Kidney capillary endothelial cell (primary cell): ENCODE measurements at places on chromosomes 3 and 15.

- DNase-seq, result no peak
Measured at GRCh38 chr15:35827141-35827540, 281.2 kb upstream of the DPH6 start.

- peak; percentile 88 for DNase-seq
Measured at GRCh38 chr3:114223143-114223542, 14.2 kb downstream of the ZNF80 start.

DNA sequence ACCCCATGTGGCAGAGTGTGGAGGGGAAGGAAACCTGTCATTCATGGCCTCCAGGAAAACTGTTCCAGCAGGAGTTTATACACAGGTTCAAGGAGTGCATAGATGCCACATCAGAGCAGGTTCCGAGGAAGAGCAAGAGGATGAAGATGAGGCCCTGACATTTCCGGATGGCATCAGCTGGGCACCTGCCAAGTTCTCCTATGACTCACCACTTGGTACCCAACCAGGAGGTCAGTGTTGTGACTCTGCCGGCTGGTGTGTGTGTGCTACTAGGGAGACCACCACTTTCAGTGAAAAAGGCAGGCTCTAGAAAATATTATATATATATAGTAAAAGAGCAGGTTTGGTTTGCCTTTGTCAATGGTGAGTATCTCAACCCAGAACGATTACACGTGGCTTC is 69.3 kb downstream of the NTRK3 start:
- no peak for DNase-seq

GRCh38 chr3:16888785-16889607 is 4.2 kb downstream of the PLCL2 start:
- DNase-seq, result no peak

- no peak for DNase-seq
Measured at GRCh38 chr3:44991326-44991725, 15.3 kb downstream of the EXOSC7 start.

DNA sequence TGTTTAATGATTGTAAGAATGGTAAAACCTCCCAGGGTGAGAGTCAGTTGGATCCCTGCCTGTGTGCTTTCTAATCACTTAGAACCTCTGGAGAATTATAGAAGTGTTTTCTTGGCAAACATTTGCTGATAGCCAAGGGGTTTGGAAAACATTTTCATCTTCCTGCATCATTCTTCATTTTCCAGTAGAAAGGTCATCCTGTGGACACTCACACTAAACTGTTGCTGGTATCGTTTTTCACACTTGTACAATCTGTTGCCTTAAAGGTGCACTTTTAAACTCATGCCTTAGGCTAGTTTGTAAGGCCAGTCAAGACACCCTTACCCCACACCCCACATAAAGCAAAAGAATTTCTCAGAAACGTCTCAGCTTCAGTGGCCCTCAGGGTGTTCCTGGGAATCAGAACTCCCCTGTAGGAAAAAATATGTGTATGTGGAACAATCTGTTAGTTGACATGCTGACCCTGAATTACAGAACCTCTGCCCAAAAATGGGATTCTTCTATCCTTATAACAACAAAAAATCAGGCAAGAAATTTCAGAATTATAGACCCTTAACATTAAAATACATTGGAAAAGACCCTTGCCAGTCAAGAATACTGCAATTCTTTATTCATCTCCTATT is 5.8 kb upstream of the PLD1 start:
- DNase-seq, result no peak

DNA sequence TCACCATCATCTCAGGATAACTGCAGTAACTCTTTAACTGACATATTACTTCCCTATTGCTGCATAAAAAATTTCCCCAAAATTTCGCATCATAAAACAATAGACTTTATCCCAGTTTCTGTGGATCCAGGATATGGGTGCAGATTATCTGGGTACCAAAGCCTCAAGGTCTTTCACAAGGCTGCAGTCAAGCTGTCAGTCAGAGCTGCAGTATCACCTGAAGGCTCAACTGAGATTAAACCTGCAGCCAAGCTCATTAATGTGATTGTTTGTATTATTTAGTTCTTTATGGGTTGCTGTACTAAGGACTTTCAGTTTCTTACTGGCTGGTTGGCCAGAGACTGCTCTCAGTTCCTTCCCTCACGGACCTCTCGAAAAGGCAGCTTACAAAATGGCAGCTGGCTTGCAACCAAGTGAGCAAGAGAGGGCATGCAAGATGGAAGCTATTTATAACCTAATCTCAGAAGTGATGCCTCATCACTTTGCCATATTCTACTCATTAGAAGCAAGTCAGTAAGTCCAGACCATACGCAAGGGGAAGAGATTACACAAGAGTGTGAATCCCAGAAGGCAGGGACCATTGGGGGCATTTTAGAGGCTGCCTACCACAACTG is 54.9 kb downstream of the DCUN1D1 start:
- DNase-seq, result no peak

- DNase-seq, result no peak
Measured at GRCh38 chr3:153245661-153246060, 83.6 kb downstream of the RAP2B start.

DNA sequence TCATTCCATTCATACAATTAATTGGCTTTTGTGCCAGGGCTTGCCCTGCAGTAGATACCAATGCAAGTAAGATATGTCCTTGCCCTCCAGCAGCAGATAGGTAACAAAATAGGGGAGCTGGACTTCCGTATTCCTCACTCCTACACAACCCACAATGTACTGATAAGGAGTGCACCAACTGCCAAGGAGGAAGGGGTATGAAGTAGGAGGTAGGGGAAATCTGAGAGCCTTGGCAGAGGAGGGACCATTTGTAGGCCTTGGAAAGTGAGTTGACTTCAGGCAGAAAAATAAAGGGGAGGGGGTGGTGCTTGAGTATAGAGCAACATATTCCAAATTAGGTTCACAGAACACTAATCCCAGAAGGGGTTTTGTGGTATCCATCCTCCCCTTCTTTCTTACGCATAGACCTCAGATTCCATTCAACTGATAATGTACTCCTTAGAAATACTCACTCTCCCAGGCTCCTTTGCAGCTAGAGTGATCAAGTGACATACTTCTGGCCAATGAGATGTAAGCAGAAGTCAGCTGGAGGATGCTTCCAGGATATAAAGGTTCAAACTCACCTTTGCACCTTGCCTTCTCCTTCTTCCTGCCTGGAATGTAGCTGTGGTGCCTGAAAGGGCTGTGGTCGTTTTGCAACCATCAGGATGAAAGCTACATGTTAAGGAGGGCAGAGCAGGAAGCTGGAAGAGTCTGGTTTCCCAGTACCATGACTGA is 127.1 kb upstream of the SMAD3 start:
- DNase-seq, result no peak

DNA sequence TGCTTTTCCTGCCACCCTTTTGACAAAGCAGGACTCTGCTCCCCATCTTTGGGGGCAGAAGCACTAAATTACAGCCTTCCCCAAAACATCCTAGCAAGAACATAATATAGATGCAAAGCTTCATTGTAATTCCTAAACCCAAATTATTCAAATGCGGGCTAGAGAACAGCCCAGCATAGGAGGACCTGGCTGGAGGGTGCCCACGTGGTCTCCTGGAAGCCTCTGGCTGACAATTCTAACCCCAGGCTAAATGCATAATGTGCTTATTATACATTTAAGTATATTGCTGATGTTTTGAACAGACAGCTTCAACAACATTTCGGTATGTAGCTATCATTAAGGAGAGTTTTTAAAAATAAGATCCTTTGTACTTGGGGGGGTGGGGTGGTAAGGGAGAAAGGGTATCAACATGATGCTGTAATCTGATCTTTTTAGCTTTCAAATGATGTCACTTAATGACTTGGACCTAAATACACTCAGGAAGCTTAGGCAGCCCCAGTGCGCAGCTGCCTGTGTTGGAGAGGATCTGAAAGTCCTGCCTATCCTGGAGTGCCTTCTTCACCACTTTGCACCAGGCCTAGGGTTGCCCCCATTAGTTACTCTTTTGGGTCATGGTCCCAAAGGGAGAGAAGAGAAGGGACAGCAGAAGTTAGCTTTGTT is 57.2 kb upstream of the USP3 start:
- no peak for DNase-seq

GRCh38 chr3:33438881-33439545 is 1.2 kb downstream of the UBP1 start:
- no peak for DNase-seq

DNA sequence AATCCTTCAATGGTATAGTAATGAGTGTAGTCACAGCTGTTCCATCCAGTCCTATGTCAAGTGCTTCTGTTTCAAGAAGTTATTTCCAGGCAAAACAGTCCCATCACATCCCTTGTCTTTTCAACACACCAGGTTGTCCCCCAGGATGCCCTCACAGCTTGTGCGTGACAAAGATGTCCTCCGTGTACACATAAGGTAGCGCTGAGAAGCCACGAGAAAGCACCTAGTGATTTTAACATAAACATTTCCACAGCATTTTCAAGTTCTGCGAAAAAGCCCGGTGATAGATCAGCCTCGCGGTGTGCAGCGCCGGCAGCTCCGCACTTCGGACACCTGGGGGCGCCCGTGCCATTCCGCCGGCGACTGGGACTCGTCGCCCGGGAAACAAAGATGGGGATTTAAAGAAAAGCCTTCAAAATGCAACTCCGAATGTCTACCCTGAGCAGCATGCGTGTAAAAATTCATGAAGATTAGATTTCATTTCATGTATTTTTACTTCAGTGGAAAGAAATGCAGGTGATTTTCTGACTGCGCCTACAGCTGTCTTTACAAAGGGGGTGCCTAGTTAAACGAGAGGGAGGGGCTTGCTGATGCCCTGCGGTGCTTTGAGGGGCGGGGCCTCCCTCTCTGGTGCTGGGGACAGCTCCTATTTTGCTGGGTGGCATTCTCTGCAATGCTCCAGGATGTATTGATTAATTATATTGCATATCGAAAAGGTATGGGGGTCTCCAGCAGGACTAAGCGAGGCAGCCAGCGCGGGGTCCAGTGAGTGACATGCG is 49.9 kb downstream of the KY start:
- DNase-seq, result peak; percentile 63

DNA sequence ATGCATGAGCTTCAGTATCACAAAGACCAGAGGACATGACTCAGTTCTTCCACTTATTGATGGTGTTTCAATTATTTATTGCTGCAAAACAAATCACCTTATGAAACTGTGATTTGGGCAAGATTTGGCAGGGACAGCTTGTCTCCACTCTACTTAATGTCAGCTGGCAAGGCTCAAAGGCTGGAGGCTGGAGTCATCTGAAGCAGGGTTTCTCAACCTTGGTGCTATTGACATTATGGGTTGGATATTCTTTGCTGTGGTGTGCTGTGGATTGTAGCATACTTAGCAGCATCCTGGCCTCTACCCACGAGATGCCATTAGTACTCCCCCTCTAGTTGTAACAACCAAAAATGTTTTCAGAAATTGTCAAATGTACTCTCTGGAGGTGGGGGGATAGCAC is 138.8 kb upstream of the PEX5L start:
- no peak for DNase-seq

- no peak for DNase-seq
Measured at GRCh38 chr3:115099986-115100571, 47.0 kb downstream of the ZBTB20 start.

- DNase-seq, result no peak
Measured at GRCh38 chr3:78090382-78090781, 1050.5 kb downstream of the ROBO2 start.

- DNase-seq, result no peak
Measured at GRCh38 chr15:67587331-67587730, 44.8 kb downstream of the MAP2K5 start.

DNA sequence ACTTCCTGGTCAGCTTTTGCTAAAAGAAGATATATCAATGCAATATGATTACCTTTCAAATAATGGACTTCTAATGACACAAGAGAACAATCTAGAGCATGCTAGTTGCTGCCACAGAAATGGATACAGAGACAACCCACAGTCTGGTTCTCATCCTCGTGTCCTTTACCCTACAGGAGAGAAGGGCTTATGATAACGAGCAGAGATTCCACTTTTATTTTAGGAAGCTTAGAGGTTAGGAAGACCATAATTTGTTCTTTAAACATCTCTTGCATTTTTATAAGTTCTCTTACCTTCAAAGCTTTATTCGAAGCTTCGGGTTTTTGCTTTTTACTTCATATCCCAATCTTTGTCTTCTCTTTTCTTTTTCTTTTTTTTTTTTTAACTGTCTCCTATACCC is 39.1 kb downstream of the FILIP1L start:
- DNase-seq, result no peak

- DNase-seq, result no peak
Measured at GRCh38 chr3:56522374-56522773, 34.6 kb upstream of the CCDC66 start.

- DNase-seq, result no peak
Measured at GRCh38 chr15:90358124-90359033, 6.3 kb downstream of the ZNF774 start.

DNA sequence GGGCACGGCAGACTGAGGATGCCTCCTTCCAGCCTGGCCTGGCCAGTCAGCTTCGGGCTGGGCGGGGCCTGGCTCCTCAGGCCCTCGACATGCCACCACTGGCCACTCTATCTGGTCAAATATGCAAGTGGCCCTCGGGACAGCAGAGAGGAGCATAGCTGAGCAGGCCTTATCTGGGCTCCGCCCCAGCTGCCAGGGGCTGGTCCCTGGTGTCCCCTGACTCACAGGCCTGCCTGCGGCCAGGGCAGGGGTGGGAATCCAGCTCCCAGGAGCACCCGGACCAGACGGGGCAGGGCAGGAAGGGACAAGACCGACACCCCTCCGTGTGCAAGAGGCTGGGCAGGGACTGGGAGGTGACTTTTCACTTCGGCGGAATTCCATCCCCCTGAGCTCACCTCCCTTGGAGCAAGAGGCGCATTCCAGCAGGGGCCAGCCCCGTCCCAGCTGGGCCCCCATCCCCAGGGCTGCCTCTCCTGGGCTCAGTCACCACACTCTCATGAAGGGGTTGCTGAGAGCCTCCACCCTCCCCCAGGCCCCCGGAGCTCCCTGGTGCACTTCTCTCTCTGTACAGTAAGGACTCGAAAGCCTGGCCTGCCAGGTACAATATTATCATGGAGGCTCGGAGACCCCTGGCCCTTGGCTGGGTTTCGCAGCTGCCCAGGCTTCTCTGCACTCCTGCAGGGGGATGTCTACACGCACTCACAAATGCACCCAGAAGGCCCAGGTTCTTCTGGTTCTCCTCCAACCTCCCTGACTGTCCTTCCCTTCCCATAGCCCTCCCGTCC is 29.5 kb downstream of the WNT7A start:
- DNase-seq, result no peak

- peak; percentile 46 for DNase-seq
Measured at GRCh38 chr15:50358845-50359244, 3.8 kb upstream of the GABPB1 start.

GRCh38 chr3:128854475-128854874 is 24.9 kb upstream of the ACAD9 start:
- DNase-seq, result no peak

GRCh38 chr3:126448136-126448892 is 27.4 kb downstream of the ZXDC start:
- DNase-seq, result no peak

GRCh38 chr3:44031387-44032380 is 210.0 kb upstream of the TOPAZ1 start:
- DNase-seq, result no peak

- no peak for DNase-seq
Measured at GRCh38 chr15:79115986-79116665, 25.5 kb upstream of the RASGRF1 start.

- no peak for DNase-seq
Measured at GRCh38 chr15:99453637-99454030, 112.2 kb upstream of the MEF2A start.

GRCh38 chr3:2078821-2079220 is 19.8 kb upstream of the CNTN4 start:
- DNase-seq, result no peak
